NCI-H526 treated with DMSO at 0.1 percent for 48 hours (cell line): ENCODE measurements at places on chromosomes 4 and X.

DNA sequence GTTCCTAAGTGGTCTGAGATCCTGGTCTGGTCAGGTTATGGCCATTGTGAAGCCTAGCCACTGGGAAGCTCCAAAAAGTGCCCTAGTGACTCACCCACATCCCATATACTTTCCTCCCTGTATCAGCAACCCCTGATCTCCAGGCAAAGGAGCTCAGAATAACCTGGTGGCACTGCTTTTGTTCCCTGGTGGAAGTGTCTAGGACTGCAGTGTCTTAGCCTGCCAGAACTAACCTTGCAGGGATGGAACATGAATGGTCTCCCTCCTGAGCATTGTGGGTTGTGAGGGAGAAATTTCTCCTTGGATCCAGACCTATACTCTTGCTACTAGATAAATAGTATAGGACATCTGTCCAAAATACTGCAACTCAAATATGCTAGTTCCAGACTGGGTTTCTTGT is 27.9 kb upstream of the WDR1 start:
- DNase-seq = no peak

GRCh38 chr4:40745285-40745984 is 4.3 kb upstream of the NSUN7 start:
- no peak for DNase-seq

GRCh38 chr4:129144755-129145206 is 48.8 kb downstream of the C4orf33 start:
- no peak for DNase-seq

GRCh38 chr4:9942921-9943600 is 78.2 kb downstream of the SLC2A9 start:
- no peak for DNase-seq

DNA sequence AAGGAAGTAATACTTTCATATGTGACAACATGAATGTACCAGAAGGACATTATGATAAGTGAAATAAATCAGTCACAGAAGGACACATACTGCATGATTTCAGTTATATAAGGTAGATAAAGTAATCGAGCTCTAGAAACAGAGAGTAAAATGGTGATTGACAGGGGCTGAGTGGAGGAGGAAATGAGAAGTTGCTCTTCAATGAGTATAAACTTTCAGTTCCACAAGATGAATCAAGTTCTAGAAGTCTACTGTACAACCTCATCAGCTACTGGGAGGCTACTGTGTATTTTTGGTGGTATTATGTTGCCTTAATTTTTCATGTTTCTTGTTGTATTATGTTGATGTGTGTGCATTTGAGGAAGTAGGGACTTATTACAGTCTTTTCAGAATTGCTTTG is 270.9 kb upstream of the GRIA3 start:
- no peak for DNase-seq

GRCh38 chrX:13055486-13055885 is 11.1 kb upstream of the FAM9C start:
- no peak for DNase-seq

- no peak for DNase-seq
Measured at GRCh38 chr4:48739560-48740019, 40.5 kb downstream of the FRYL start.

- DNase-seq = peak; percentile 29
Measured at GRCh38 chrX:150084496-150085229, 146.4 kb upstream of the EOLA2 start.

GRCh38 chr4:118124997-118125396 is 90.7 kb downstream of the NDST3 start:
- DNase-seq = no peak

- no peak for DNase-seq
Measured at GRCh38 chr4:150401083-150401687, 180.8 kb upstream of the MAB21L2 start.

DNA sequence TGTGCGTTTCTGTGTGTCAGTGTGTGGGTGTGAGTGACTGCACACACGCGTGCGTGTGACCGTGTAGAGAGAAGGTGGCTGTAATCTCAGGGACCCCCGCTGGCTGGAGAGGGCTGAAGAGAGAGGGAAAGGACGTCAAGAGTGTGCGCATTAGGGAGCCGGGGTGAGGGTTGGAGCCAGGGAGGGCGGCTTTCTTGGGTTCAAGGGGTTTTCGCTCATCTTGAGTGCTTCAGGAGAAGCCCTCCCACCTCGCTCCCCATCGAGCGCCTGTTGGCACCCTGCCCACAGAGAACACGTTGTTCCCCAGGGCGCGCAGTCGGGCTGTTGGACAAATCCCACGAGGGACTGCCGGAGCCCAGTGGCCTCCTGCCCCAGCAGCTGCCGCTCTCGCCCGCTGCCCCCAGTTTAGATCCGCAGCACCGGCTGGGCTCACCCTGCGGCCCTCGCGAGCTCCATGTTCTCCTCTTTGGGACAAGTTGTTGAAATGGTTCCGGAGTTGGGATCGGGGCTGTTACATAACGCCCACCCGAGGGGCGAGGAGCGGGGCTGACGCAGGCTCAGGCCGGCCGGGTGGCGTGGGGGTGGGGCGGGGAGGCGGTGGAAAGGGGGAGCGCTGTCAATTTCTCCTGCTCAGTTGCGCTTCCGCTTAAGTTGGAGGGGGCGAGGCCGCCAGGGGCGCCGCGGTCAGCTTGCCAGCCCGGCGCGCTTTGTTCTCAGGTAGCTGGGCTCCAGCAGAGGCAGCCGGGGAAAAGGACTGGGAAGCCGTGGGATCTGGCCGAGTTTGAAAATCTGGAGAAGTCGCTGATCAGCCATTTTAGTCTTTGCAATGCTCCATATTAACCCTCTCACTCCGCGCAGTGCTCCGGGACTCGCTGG is 1.6 kb downstream of the GRIA2 start:
- DNase-seq = peak; percentile 49

- no peak for DNase-seq
Measured at GRCh38 chr4:68348577-68348976, 1.3 kb downstream of the YTHDC1 start.

- no peak for DNase-seq
Measured at GRCh38 chr4:73434311-73434710, 1.7 kb upstream of the AFP start.

DNA sequence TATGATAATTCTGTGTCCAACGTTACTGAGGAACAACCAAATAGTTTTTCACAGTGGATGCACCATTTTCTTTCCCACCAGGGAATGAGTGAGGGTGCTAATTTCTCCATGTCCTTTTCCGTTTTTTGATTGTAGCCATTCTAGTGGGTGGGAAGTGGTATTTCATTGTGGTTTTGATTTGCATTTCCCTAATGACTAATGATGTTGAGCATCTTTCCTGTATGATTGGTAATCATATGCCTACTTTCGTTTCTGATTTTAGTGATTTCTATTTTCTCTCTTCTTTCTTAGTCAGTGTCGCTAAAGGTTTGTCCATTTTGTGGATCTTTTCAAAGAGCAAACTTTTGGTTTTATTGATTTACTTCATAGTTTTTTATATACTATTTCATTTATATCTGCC is 32.1 kb upstream of the TEX13D start:
- DNase-seq = no peak

GRCh38 chr4:78517050-78517652 is 34.4 kb upstream of the ANXA3 start:
- no peak for DNase-seq

- no peak for DNase-seq
Measured at GRCh38 chr4:145812919-145813318, 125.7 kb downstream of the ZNF827 start.

DNA sequence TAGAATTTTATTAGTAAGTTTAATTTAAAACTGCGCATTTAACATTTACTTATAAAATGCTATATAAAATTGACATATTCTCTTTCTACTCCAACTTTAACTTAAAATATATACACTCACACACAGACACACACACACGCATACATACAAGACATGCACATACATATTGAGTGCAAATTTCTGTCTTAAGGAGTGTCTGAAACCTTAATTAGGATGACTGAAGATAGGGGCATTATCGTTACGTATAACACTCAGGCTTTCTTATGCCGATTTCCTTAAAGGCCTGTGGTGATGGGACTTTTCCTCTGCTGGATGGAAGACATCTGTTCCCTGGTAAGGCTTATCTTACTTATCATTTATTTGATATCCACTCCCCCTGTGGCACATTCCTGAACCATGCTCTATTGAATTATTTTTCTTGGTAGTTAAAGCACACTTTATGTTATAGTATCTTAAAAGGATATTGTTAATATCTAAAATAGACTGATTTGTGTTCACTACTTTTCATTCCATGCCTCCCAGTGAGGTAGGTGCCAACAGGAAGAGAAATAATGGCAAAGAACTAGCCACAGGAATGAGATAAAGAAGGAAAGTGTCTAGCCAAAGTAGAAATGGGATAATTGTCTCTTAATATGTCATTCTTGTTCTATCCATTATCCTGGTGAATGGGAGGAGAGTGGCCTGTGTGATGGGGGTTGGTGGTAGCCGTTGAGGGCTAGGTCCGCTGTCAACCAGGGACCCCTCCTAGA is 92.9 kb upstream of the GPRIN3 start:
- no peak for DNase-seq

DNA sequence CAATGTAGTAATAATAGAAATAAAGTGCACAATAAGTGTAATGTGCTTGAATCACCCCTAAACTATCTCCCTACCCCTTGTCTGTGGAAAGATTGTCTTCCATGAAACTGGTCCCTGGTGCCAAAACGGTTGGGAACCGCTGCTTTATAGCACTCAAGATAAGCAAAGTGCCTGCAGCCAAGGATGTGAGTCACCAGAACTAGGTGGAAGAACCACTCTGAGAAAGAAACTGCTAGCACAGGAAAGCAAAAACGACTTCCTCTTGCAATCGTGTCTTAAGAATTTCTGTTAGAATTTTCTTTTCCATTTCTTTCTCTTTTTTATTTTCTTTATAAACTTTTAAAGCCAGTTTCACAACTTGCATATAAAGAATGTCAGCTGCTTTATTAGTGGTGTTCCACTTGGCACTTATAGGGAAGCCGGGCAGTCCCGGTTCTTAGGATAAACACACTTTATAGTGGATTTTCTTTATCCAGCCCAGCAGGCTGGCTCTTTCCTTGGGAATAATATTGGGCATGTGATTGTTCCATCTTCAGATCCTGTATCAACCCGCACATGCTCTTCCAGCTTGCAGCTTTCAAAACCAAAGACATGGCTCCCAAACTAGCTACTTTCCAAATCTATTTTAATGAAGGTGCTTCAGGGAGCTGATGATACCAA is 32.3 kb upstream of the CXCL8 start:
- no peak for DNase-seq

- no peak for DNase-seq
Measured at GRCh38 chr4:144646523-144647094, 653 bp downstream of the HHIP start.

DNA sequence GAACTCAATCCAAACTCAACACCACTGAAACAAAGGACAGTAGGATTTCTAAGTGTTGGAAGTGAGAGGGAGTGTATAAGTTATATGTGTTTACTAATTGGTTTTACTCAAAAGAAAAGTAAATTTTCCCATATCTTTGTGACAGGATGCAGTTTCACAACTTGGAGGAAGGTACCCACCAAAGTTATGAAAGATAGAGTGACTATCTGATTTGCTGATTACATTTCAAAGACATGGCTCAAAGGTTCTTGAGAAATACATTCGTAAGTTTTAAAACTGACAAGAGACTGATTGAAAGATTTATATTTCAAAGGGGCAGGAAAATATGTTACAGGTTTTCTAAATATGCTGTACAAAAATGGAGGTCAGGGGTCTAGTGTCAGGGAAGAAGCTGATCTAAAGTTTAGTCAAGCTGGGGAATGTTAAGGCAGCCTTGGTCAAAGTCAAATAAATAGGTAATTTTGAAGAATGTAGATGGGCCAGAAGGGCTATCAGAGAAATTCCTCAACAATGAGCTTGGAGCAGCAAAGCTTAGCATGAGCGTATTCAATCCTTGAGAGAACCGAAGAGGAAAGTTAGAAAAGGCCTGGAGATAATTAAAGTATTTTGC is 9.7 kb upstream of the COMMD8 start:
- no peak for DNase-seq

- DNase-seq = peak; percentile 63
Measured at GRCh38 chr4:123399627-123400358, 3.2 kb downstream of the SPRY1 start.

DNA sequence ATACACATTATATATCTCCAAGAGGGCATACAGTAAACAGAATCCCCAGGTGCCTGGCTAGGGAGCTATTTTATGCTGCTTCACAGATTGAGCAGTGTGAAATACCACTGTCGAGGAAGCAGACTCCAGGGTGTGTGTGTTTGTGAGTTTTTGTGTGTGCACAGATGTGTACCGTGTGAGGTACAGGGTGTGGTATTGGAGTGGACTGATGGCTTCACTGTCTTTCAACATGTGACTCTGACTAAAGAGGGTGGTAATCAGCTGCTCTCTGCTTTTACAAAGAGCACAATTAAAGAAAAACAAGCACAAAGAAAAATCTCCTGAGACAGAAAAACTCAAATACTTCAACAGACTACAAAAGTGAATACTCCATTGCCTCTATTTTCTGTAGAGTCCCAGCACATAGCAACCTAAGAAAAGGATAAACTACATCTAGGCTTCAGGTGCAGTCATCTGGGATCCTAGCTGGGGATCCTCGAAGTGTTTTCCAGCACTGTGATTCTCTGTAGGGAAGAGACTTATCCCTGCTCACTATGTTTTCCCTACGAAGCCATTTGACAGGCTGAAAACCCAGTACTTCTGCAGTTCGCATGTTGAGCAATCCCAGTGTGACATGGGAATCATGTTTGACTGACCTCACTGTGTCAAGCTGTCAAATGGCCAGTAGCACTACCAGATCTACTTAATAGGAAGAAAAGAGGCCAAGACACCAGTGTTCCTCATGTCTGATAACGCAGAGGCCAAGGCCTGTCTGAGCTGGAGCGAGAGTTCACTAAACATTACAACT is 100.3 kb downstream of the CDS1 start:
- DNase-seq = no peak

GRCh38 chr4:39814403-39815185 is 116.7 kb downstream of the UBE2K start:
- no peak for DNase-seq

- no peak for DNase-seq
Measured at GRCh38 chr4:98963538-98964433, 31.7 kb upstream of the METAP1 start.

DNA sequence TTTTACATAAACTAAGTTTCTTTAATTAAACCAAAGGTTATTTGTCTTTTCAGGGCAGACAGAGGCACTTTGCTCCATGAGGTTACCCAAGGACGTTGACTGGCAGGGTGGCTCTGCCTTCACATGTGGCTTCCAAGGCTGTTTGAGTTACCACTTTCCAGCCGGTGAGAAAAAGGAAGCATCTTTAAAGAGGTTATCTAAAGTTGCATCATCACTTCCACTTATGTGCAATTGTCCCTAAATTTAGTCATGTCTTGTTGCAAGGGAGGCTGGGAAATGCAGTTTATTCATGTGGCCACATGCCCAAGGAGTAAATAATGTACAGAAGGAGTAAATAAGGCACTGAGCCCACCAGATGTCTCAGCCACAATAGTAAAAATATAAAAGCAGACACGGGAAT is 29.0 kb upstream of the RAP1GDS1 start:
- no peak for DNase-seq

DNA sequence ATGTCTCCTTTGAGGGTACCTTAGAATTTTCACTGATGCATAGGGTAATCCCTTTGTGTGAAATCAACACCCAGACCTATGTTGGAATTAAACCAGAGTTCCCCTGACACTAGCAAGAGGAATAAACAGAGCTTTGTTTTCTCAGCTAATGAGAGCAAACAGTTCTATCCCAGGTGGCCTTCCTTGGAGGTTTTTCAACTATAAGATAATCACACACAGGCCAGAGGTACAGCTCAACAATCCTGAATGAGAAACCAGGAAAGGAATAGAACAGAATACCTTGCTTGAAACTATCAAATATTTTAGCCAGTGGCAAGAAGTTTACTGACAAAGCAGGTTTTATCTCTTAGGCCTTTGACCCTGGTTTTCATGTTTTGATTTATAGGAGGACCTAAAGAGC is 100.2 kb downstream of the OTC start:
- DNase-seq = no peak

GRCh38 chrX:4253092-4253491 is 539.6 kb upstream of the PRKX start:
- DNase-seq = no peak
